ENCODE measurements at places on chromosomes 1 and 21. TPM values are rescaled to one million over a fixed set of nuclear protein-coding genes. Genes with fewer than 3 reads are reported as not detected.

Gene SPATA21
- not detected for total RNA-seq

DNA sequence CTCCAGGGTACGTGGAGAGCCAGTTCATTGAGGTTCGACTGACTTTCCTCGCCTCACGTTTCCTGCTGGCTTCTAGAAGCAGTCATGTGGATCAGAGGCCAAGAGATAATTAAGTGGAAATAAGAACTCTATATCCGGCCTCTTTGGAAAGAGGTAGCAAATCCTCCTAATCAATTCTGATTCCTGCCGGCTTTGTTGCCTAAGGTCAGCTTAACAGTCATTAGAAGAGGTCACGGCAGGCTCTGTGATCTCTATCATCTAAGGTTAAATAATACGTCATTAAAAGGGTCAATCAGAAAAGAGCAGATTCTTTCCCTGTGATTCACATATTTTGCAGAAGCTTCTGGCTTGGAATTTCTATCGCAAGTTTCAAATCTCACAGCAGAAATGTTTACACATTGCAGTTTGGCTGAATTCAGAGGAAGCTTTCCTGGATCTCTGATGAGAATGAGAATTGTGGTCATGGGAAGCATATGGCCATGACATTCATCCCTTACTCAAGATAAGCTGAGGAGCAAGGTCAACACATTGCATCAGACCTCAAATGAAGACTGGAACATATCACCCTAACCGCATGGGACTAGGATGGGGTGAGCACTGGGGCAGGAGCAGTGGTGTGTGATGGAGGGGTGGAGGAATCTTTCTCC, 189.4 kb downstream of the PBX1 start:
- DNase-seq: no peak

Gene RGS13
- total RNA-seq: not detected

GRCh38 chr1:169683661-169684060, 27.8 kb downstream of the SELL start:
- DNase-seq: peak; percentile 5

- no peak for DNase-seq
These were observed 81.8 kb downstream of the PBX1 start for GRCh38 chr1:164640686-164641352.

Gene COL6A1
- total RNA-seq: 868 TPM

Gene CCDC24
- 5.9 TPM for total RNA-seq

GRCh38 chr1:75672528-75673393, 51.7 kb upstream of the ACADM start:
- DNase-seq: peak; percentile 82

Gene LAPTM5
- total RNA-seq: not detected

DNA sequence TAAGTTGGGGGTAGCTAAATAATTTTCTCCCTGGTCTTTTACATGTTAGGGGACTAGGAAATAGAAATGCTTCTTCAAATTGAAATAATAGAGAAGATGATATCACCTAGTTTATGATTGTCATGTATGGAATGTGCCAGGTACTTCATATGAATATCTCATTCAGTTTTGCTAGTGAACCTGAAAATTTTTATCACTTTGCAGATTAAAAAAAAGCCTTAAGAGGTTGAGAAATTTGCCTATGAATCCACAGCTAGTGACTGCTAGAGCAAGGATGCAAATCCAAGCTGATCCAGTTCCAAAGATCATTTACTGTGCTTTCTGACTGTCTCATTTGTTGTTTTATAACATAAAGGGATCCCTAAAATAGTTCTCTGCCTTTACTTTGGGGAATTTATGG, 24.7 kb downstream of the RNF2 start:
- no peak for DNase-seq

GRCh38 chr1:172980456-172980855, 70.3 kb downstream of the TNFSF18 start:
- no peak for DNase-seq

- no peak for DNase-seq
These were observed 13.2 kb downstream of the FMO3 start for GRCh38 chr1:171103862-171104261.

- no peak for DNase-seq
These were observed 12.0 kb downstream of the NCMAP start for GRCh38 chr1:24567792-24568388.

Gene YY1AP1
- total RNA-seq: 32.6 TPM

DNA sequence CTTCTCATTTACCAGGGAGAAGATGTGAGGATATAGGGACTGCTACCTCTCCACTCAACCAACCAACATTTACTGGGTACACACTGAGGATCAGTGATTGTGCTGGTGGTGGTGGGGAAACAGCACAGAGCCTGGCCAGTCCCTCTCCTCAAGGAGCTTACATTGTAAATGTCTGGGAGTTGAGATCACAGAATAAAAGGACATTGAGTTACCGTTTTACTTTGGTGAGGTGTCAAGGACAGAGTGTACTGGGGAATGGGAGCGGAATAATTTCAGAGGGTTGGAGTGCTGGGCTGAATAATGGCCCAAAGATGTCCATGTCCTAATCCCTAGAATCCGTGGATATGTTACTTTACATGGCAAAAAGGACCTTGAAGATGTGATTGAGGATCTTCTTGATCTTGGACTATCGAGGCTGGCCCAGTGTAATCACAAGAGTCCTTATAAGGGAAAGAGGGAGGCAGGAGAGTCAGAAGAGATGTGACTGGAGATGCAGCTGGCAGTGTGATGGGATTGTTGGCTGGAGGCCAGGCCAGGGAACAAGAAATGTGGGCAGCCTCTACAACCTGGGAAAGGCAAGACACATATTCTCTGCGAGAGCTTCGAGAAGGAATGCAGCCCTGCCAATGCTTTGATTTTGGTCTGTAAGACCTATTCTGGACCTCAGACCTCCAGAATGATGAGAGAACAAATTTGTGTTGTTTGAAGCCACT, 26.6 kb upstream of the RWDD3 start:
- DNase-seq: no peak

DNA sequence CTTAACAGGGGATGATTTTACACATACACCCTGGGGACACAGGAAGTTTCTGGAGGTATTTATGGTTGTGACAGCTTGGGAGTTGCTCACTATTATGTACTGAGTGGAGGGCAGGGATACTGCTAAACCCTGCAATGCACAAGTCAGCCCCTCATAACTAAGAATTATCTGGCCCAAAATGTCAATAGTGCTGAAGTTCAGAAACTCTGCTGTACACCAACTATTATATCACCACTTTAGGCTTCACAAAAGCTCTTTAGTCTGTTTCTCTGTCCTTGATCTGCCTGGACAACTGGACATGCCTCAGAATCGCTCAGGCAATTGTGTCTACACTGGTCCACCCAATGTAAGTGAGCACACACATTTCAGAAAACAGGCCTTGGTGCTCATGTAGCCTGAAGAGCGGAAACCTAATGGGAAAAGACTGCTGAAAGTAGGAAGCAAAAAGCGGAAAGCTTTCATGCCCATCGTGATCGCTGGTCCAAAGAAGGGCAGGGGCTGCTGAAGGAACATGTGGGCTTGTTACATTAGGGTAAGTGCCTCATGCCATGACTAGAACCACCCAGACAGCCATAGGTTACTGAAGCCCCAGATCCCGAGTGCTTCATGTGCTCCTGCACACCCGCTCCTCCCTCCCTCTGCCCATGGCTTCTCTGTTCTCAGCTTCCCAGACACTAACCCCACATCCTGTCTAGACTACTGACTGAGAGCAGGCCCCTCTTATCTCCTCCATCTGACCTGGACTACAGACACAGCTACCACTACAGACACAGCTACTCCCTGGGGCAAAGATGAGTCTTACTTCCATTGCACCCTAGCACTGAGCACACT, 73.5 kb downstream of the LRIG2 start:
- no peak for DNase-seq

DNA sequence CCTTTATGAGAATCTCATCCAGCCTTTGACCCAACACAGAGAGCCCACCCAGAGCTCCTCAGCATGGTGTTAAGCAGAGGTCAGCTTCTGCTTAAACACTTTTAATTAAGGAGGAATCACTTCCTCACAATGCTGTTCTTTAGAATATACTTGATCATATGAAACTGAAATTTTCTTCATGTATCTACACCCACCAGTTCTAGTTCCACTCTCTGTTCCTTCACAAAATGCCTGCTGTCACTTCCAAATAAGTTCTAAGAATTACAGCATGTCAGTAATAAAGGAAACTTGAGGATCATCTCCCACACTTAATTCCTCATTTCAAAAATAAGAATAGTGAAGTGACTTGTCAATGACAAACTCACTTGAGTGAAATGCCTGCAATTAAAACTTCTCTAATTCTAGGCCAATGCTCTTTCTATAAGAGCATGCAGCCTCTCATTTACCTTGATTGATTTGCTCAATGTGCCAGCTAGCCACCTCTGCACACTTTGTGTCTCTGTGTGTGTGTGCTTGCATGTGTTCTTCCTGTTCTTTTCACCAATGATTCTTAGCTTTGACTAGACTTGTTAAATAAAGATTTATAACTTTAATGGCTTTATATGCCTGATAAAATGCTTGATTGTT, 356.3 kb downstream of the PLPP3 start:
- DNase-seq: no peak

Gene UMODL1
- not detected for total RNA-seq

Gene KRTAP10-7
- total RNA-seq: not detected

Gene ZMYND12
- 0.07 TPM for total RNA-seq

DNA sequence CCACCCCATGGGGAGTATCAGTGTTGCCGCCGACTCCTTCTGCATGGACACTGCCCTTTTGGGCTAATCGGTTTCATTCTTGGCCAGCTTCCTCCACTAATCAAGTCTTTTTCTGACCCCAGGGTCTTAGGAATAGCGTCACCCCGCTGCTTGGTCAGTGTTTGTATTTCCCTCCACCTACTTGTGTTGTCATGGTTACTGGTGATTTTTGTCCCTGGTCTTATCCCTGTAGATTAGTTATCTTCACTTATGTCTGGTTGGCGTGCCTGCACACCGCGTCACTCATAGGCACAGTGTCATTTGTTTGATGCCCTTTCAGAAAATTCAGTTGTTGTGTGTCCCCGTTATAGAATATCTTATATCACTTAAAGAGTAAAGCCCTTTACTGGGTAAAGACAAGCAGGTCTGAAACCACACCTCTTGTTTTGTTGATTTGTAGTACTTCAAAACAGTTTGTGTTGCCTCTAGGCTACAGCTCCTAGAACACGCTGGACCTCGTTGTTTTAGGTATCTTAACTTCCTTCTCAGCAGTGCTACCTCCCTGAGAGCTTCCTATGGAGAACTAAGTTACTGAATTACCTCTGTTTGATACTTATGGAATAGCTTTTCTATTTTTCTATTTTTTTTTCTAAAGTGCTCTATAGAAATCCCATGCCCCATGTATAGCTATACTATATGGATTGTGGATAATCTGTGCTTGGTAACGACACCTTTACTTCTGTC, 868 bp downstream of the PPP1R12B start:
- DNase-seq: no peak

DNA sequence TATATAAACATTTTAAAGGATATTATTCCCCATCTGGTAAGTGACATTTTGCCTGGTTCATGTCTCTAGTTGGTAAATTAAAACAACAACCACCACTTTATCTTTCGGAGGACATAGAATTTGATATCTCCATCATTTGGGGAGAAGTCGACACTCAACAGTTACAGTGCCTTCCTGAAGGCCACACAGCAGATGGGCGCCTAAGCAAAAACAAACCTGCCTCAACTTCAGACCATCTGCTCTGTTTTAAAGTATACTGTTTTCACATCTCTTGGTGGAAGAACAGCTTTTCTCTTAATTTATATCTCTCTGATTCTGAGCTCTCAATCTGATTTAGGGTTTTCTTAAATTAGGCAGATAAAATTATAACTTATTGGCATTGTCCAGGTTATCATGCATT, 282.2 kb downstream of the RYR2 start:
- no peak for DNase-seq

DNA sequence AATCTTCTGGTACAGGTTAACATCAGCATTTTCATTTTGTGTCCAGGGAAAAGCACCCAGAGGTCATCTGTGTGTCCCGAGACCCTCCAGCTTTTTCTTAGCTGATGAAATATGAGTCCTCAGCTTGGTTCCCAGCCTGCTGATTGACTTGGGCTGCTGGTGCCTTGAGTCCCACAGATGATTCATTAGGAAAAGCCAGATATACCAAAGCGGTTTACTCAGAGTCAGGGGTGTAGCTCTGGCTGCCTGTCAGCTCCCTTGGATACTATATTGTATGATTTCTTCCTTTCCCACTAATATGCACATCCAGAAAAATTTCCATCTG, 43.7 kb upstream of the MAB21L3 start:
- peak; percentile 83 for DNase-seq

GRCh38 chr1:162488219-162488618, 9.4 kb upstream of the UHMK1 start:
- no peak for DNase-seq

DNA sequence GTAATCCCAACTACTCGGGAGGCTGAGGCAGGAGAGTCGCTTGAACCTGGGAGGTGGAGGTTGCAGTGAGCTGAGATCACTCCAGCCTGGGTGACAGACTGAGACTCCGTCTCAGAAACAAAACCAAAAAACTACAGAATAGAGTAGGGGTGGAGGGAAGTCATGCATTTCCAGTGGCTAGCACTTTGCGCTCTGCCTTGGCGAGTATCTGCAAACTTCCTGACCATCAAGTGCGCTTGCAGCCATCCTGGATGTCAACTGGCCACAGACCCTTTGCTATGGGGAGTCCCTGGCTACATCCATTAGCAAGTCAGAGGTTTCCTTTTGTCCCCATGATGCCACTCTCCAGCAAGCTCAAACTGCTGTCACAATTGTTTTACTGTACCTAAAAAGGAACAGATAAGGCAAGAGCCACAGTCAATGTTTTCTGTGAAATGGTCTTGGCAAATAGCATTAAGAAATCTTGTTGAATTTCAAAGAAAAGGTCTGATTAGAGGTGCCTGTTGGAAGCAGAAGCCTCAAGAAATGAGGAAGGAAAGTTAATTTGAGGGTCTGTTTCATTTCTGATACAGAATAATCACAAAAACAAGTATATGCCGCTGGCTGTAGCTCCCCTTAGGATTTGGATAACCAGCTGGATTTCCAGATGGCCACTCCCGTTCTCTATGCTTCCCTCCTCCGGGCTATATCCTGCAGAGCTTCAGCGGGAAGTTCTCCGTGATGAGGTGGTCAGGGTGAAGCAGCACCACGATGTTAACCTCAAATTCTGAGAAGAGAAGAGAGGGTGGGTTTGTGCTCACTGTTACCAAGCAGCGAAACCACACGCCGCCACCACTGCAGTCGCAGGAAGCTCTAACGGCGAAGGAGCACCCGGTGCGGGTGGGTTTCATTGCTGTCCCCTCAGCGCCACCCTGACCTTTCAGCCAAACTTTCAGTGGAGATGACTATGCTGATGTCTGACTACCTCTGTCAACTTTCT, 42.0 kb downstream of the VPS26C start:
- no peak for DNase-seq

- no peak for DNase-seq
These were observed 60.1 kb downstream of the LRRC71 start for GRCh38 chr1:156980551-156980950.

Measured in MG63 (cell line).